B cell (primary cell): ENCODE measurements at places on chromosomes 6 and 20. TPM values are rescaled to one million over a fixed set of nuclear protein-coding genes. Genes with fewer than 3 reads are reported as not detected.

- DNase-seq, result no peak
Observed at GRCh38 chr20:48682529-48683363, 145.1 kb downstream of the PREX1 start.

DNA sequence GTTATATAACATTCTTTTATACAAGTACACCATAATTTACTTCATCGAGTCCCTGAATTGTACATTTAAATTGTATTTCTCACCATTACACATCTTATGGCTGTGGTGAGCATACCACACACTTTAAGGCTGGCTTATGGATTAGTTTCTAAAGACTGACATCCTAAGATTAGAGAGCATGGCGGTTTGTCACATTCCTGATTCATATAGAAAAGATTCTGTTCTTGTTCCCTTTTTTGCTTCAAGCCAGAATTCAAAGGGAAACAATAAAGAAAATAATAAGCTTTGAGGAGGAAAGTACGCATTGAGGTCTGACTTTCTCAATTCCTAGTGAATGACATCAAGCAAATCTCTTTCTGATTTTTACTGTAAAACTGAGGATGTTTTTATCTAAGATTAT is 2.5 kb downstream of the BTN1A1 start:
- DNase-seq, result no peak

The BPIFB1 gene
- not detected in 2 replicates for polyA plus RNA-seq

The PAK5 gene
- not detected in 2 replicates for polyA plus RNA-seq
